ENCODE measurements at places on chromosomes 4 and X.

- no peak for DNase-seq
These were observed 8.8 kb upstream of the FAM9C start for GRCh38 chrX:13053171-13053570.

- DNase-seq: peak; percentile 17
These were observed 63.4 kb downstream of the NFKB1 start for GRCh38 chr4:102564399-102565059.

GRCh38 chr4:140672416-140672815, 83.8 kb downstream of the TBC1D9 start:
- DNase-seq: no peak

GRCh38 chr4:118308306-118309030, 44.3 kb downstream of the PRSS12 start:
- DNase-seq: no peak

All from GM13976 (cell line).